ENCODE measurements at places on chromosomes 3 and 15.

GRCh38 chr15:42576040-42576594 lies 711 bp downstream of the STARD9 start:
- no peak for DNase-seq

DNA sequence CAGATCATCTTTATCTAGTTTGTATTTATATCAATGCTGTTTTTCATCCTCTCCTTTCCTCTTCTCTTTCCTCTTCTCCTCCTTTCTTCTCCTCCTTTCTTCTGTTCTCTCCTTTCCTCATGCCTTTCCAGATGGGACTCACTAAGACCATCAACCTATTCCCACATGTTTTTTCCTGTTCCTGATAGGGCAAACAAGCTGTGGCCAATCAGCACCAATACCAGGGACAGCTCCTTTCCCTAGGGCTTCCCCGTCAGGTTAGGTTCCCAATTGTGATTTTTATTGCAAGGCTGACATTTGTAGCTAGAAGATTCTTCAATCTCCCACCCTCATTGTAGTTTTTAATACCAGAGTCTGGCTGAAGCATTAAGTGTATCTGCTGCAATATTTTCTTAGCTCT lies 76.3 kb upstream of the COL8A1 start:
- no peak for DNase-seq

GRCh38 chr3:32869513-32870047 lies 51.8 kb downstream of the TRIM71 start:
- DNase-seq: no peak

GRCh38 chr3:195036974-195037373 lies 234.0 kb downstream of the XXYLT1 start:
- DNase-seq: no peak

DNA sequence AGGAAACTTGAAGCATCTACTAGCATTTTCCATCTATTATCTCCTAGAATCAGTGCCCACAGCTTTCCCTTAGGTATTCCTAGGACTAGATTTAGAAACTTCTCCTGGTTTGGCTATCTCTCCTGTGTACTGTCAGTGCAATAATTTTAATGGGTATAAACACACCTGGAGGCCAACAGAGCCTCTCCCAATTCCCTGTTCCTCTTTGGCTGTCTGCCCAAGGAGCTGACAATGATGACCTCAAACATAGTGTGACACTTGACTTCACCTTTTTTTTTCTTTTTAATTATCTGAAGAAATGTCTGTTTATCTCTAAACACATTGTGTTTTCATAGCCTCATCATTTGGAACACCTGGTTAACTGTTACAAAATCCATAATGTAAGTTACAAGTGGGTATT lies 754.5 kb upstream of the ALCAM start:
- DNase-seq: no peak

GRCh38 chr3:39021465-39022285 lies 30.1 kb downstream of the SCN11A start:
- DNase-seq: no peak

DNA sequence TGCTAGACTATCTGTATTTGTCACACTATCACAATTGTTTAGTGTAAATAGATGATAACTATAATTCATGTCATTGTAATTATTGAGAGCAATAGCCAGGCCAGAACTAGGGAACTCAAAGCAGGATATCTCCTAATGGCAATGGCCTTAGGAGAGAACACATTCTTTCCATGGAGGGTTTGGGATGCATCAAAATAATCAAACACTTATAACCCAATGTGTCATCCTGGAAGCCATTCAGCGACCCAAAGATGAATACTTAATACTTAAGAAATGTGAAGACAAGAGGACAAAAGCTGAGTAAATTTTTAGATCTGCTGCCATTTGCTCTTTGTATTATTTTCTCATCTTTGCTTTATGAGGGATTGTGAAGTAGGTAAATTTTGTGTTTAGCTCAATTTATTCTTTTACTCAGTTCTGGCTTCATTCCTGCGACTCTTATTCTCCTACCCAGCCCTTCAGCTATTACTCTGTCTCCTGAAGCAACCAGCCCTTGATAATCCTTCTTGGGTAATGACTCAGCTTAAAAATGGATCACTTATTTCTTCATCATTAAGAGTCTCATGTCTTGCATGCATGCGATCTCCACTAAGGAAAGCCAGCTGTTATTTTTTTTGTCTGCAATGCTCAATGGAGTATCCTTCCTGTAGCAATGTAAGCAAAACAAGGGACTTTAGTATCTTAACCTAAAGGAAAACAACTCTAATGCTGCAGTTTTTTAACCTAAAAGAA lies 2.0 kb downstream of the OR4F15 start:
- no peak for DNase-seq

- no peak for DNase-seq
These were observed 12.3 kb upstream of the PGPEP1L start for GRCh38 chr15:99019558-99020540.

GRCh38 chr3:66425032-66425431 lies 75.8 kb downstream of the LRIG1 start:
- DNase-seq: no peak

DNA sequence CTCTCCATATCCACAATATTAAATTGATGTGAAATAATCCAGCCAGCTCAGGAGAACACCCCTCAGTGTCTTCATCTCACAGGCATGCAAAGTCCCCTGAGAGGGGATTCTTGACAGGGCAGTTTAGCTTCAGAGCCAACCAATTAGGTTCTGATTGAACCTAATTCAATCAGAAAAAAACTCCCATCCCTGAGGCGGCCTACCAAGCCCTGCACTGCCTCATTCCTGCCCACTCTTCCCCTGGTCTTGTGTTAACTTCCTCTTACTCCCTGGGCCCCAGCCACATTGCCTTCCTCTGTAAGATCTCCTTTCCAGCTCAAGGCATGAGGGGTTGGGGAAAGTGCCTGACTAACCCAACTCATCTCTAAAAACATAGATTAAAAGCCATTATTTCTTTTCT lies 46.1 kb downstream of the FRMD4B start:
- DNase-seq: no peak

DNA sequence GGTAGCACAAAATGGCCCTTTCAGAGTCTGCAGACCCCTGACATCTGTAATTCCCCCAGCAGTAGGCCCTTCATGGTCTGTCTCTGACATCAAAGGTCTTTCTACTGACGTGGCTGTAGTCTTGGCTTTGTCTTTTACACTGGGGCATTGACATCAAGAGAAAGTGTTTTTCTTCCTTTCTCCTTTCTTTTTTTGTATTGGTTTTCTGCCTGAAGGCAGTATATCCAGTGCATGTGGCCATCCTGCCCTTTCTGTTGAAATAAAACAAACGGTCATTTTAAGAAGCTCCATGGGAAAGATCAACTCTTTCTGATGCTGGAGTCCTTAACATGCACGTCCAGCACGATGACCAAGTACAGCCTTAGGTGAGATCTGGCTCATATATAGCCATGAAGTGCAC lies 106.8 kb upstream of the SAMMSON start:
- DNase-seq: no peak

GRCh38 chr3:193857996-193858395 lies 265.0 kb downstream of the OPA1 start:
- DNase-seq: no peak

DNA sequence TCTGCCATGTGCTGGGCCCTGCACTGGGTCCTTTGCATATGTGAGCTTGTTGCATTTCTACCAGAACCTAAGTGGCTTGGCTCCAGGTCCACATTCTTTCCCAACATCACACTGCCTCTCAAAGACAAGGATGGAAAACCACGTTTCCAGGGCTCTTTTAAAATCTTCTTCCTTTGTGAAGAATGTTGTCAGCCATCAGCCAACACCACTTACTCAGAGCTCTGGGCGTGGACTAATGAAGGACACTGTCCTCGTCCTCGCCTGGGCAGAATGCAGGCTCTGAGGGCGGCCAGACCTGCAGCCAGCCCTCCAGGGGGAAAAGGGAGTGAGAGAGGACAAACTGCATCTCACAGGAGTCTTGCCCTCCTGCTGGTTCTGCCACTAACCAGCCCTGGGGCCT lies 49.7 kb downstream of the MAGEF1 start:
- DNase-seq: no peak

- DNase-seq: no peak
These were observed 40.5 kb downstream of the DPPA2 start for GRCh38 chr3:109275702-109276293.
